ENCODE measurements at places on chromosomes 6 and 20. TPM values are rescaled to one million over a fixed set of nuclear protein-coding genes. Genes with fewer than 3 reads are reported as not detected.

- no peak for DNase-seq
Observed at GRCh38 chr20:19344341-19344740, 131.9 kb downstream of the SLC24A3 start.

DNA sequence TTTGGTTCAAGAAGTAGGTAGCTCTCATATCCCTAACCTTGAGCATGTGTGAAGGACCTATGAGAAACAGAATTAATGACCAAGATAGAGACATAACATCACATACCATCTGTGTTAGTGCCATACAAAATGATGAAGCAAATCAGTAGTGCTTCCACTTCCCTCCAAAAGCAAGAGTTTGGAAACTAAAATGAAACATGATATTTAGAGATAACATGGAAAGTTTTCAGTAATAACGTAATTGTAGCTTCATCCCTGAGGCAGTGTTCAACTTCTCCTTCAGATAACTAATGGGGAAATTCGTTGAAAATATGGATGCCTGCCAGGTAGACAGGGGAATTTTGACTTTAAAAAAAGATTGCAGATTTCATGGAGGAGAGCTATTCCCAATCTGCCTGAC is 248.4 kb upstream of the IRAK1BP1 start:
- no peak for DNase-seq

- DNase-seq: no peak
Observed at GRCh38 chr20:35468671-35469334, 13.4 kb downstream of the CEP250 start.

- no peak for DNase-seq
Observed at GRCh38 chr6:111812060-111813038, 60.9 kb downstream of the FYN start.

GRCh38 chr6:73747289-73747688 is 51.3 kb downstream of the CD109 start:
- no peak for DNase-seq

- no peak for DNase-seq
Observed at GRCh38 chr6:164098857-164099267, 684.3 kb downstream of the QKI start.

- peak; percentile 31 for DNase-seq
Observed at GRCh38 chr20:45969712-45970634, 2.0 kb downstream of the ZNF335 start.

GRCh38 chr6:3209114-3210023 is 18.1 kb downstream of the TUBB2B start:
- DNase-seq: no peak

- no peak for DNase-seq
Observed at GRCh38 chr6:24631671-24632070, 14.3 kb downstream of the KIAA0319 start.

LAMA2 gene
- 40.1 TPM for polyA plus RNA-seq
